ENCODE measurements at places on chromosomes 11 and 22.

- peak; percentile 6 for DNase-seq
These were observed 66.4 kb downstream of the SGSM3 start for GRCh38 chr22:40436505-40437431.

GRCh38 chr11:77171254-77171653, 43.2 kb downstream of the MYO7A start:
- no peak for DNase-seq

- no peak for DNase-seq
These were observed 725 bp downstream of the CASTOR1 start for GRCh38 chr22:30288419-30289140.

DNA sequence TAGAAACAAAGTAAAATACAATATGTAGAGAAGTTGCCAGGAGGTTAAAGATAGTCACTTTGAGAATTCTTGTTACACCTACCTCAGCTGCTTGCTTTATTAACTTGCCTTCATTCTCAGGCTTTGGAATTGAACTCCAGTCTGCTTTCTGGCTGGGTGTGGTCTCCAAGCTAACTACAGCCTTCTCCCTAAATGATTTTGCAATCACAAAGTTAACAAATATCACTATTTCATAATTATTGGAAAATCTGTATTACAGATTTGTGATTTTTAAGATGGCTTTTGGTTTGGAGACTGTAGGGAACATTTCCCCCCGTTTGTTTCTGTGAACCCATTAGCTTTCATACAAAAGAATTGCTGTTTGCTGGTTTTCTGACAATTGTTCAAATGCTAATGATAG, 2.2 kb downstream of the PLAAT5 start:
- no peak for DNase-seq

- DNase-seq = no peak
These were observed 48.5 kb downstream of the MS4A13 start for GRCh38 chr11:60563553-60564235.

- no peak for DNase-seq
These were observed 1485.7 kb downstream of the BRD1 start for GRCh38 chr22:48342016-48342415.

Data from NCI-H446 (cell line).